ENCODE measurements at places on chromosomes 2 and 18.

GRCh38 chr2:218429911-218430692, 11.2 kb downstream of the VIL1 start:
- DNase-seq: no peak

DNA sequence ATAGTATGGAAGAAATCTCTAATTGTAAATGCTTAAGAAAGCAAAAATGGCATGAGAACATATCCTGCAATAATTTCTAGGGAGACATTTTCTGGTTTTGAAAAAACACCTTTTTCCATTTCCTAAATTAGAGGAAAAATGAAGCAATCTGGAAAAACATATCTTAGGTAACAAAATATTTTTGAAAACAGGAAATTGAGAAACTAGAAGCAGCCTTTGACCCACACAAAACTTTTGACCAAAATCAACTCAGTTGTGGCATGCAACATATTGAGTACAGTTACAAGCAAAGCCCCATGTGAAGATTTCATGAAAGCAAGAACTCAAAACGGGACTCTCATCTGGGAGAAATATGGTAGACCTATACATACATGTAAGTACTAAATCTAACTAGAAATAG, 28.6 kb upstream of the CHAC2 start:
- DNase-seq: peak; percentile 1

DNA sequence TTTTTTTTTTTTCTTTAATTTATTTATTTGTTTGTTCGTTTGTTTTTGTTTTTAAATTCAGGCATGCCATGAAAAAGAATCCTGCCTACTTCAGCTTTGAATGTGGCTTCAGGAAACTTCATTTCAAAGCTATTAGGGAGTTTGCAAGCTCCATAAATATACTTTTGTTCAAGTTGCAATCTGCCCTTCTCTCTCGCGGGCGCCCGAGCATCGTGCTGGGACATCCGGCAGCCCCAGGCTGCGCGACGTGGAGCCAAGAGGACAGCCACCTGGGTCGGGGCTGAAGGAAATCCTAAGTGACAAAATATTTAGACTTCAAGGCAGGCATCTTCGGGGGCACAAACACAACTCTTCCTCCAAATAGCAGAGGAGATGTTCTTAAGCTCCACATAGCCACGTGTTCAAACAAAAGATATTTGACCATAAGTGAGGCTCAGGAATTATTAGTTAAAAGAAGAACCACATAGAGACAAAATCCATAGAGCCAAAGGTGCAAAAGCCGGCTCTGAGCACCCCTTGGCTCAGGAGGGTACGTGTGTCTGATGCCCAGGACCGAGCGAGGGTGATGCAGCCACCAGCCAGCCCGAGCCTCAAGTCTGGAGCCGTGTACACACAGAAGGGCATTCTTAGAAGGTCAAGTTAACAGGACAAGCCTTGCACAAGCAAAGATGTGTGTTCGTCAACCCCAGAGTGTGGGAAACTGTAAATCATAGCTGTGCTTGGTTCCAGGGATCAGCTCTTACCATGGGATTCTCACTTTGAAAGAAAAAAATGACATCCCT, 256.5 kb upstream of the SALL3 start:
- no peak for DNase-seq

- no peak for DNase-seq
These were observed 470.2 kb downstream of the PTPRM start for GRCh38 chr18:8037296-8037695.

DNA sequence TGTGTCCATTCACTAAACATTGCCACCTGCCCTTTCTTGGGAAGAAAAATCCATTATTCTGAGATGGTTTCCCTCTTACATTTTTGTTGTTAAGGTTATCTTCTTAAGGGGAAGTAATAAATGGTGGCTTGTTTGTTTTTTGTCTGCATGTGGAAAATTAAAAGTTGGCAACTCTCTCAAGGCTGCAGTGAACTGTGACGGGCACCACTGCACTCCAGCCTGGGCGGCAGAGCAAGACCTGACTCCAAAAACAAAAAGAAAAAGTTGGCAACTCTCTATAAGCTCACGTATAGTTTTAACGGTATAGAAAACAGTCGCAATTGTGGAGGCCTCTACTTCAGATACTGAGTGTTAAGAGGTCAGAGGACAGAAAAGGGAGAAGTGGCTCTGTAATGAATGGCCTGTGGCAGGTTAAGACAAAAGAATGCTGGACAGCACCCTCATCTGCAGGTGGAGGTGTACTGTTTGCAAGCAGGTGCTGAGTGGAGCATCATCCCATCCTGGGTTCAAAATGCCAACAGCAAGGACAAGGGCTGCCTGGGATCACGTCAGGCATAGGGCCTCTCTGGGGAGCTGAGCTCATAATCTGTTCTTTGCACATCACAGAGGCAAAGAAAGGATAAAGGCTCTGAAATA, 16.7 kb downstream of the L3MBTL4 start:
- no peak for DNase-seq

DNA sequence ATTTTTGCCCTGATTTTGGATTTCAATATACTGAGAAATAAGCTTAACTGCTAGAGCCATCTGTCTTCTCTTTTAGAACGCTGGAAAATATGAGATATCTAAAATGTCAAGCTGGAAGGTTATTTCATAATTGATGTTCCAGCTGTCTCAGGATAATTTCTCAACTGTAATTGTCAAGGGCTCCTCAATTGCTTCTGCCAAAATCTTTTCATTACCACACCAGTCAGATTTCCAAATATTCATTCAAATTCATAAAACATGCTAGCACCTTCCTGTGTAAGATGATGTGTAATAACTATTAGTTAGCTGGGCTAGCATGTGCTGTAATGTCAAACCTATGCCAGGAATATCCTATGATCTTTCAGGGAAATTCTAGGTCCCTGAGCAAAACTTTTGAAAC, 88.1 kb downstream of the TNFRSF11A start:
- DNase-seq: no peak

- DNase-seq: peak; percentile 76
These were observed 205.5 kb downstream of the TGIF1 start for GRCh38 chr18:3655254-3656050.

- DNase-seq: no peak
These were observed 29.6 kb upstream of the ATL2 start for GRCh38 chr2:38406597-38407110.

DNA sequence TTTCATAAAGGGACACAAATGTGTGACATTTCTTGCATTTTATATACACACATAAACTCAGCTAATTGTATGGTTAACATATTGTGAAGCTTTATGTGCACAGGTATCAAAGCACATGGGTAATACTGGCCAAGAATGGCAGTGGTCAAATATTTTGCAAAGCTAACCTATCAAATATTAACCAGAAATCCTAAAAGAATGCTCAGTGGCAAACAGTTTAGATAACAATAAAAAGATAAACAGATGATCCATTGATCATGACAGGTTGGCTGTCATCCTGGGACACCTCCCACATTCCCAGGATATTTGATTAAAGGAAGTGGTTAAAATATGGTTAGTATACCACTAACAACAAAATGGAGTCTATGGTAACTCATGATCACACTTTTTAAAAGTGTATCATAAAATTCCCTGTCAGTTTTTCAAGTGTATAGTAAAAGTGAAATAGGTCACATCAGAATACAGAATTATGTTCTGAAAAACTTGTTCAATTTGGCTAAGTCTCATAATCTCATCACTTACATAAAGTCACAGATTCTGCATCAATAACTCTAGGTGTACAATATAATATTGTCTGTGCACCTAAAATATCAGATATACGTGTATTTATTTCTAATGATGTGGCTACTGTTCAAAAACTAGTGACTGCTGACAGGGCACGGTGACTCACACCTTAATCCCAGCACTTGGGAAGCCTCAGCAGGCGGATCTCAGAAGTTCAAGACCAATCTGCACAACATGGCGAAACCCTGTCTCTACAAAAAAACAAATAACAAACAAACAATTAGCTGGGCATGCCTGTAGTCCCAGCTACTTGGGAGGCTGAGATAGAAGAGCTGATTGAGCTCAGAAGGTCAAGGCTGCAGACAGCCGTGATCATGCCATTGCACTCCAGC, 48.9 kb downstream of the CDH2 start:
- DNase-seq: no peak

GRCh38 chr2:141946016-141946415, 184.8 kb downstream of the LRP1B start:
- no peak for DNase-seq

- no peak for DNase-seq
These were observed 172.7 kb upstream of the NOL4 start for GRCh38 chr18:34397286-34397896.

DNA sequence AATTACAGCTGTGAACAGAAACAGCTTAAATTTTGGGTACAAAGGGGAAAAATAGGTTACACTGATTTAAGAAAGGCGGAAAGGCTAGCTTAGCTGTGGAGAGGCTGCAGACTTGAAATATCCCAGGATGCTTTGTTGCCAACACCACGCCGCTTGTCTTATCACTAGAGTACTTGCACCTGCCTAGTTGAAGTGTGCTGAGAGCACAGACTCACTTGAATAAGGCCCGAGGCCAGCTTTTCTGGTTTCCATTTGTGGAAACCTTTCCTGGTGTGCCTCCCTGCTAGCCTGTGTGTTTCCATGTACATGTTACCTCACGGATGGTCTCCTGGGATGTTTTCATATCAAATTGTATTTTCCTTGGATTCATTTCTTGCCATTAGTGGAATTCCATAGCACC, 3.2 kb downstream of the CABLES1 start:
- no peak for DNase-seq

DNA sequence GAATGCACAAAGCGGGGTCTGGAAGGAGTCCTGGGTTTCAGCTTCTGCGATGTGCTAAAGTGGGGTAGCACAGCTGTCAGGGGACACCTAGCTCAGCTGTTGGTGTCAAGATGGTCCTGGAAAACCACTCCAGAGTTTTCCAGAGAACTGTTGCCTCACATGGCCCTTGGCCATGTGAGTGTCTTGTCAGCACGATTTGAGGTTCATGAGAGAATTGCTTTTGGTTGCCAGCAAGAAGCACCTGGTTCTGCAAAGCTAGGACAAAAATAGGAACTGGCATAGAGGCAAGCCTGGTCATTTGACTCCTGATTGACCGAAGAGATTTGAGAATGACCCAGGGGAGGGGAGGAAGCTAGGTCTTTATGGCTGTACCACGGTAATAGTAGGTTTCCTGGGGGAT, 50.4 kb upstream of the CTLA4 start:
- no peak for DNase-seq

DNA sequence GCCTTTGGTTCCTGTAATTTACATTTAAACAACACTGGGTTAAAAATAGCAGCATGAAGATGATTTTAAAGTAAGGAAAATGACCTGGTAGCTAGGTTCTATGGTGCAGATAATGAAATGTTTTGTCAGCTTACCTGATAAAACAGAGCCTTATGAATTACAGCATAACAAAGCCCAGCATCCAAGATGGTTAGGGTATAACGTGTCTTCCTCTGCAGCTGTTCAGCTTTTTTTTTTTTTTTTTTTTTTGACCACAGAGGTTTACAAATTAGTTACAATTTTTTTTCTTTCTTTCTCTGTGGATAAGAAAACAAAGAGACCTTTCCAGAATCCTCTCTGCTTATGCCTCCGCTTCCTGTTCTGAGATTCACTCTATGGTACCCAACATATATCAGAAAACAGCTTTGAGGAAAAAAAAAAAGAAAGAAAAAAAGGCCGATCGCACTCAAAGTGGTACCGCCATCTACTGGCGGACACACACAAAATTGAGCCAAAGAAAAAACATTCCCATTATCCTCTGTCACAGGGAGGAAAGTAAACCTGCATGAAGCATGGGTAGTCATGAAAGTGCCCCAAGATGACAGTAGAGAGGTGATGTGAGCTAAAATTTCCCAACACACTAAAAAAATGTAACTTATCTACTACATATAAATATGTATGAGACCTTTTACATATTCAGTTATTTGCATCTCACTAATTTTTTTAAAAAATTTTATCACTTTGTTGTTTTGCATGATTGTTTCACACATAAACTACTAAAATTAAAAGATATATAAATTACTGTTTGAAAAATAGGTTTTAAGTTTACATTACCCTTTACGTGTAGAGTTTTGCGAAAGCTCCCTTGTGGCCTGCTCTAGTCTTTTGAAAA, at the start of gene SCN3A:
SCN3A (minus strand) TSS at position 362 of the 871 bp plus-strand sequence. CDS start 27,656 bp downstream, outside the sequence.
- DNase-seq: peak; percentile 49

DNA sequence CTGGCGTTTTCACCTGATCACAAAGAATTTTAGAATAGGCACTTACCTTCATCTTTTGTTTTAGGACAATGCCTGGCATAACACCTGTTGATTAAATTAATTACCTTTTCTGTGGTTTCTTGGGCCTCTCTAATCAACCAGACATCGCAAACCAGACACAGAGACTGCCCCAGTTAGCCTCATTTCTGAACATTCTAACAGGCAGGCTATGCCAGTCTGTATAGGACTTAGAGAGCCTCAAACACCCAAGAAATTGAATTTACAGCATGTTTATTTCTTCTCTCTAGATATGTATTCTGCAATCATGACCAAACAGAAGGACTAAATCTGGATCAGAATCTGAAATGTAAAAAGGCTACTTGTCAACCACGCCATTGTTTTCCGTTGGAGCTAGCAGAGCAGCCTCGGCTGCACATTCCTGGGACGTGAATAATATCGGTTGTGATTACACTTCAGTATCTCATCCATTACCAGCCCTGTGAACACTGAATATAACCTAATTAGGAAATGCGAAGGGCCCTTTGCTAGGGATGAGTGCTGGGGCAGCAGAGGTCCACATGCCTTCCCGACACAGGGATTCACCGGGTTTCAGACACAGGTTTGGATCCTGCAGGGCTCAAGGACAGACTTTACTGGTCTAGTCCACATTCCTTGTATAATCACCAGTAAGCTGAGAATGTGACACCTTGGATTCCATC, 17.5 kb upstream of the CDC42EP3 start:
- DNase-seq: no peak

DNA sequence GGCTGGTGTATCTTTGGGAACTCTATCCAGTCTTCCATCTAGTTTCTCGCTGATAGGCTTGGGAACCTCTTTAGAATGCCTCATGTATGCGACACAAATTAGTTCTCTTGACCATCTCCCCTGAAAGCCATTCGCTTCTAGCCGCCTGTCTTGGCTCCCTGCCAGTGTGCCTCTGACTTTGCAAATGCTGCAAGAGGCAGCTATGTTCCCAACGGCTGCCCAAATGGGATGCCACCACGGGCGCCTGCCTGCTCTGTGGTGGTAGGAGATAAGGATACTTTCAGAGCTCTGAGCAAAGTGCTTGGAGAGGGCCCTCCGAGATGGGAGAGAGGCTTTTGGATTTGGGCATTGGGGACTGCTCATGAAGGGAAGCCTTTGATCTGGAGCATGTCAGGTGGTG, 77.7 kb upstream of the IGFBP5 start:
- no peak for DNase-seq

- no peak for DNase-seq
These were observed 1.9 kb upstream of the NMUR1 start for GRCh38 chr2:231531883-231532755.

- DNase-seq: no peak
These were observed 72.3 kb downstream of the LDLRAD4 start for GRCh38 chr18:13290856-13291271.
